ENCODE measurements at places on chromosomes 11 and 22. TPM values are rescaled to one million over a fixed set of nuclear protein-coding genes. Genes with fewer than 3 reads are reported as not detected.
A peak's percentile ranks its signal among the peaks of the same experiment; 100 is the strongest.

Gene BIK
- 14.9 TPM for total RNA-seq

GRCh38 chr22:37664249-37665101 lies 6.0 kb downstream of the PDXP start:
- H3K27ac ChIP-seq = no peak overlapping the region
- no peak overlapping the region for H3K4me3 ChIP-seq
- peaks cover 14% of the 10 kb centered on the region for H3K4me1 ChIP-seq
- DNase-seq = no peak
- no peaks in the 10 kb centered on the region for H3K27me3 ChIP-seq

DNA sequence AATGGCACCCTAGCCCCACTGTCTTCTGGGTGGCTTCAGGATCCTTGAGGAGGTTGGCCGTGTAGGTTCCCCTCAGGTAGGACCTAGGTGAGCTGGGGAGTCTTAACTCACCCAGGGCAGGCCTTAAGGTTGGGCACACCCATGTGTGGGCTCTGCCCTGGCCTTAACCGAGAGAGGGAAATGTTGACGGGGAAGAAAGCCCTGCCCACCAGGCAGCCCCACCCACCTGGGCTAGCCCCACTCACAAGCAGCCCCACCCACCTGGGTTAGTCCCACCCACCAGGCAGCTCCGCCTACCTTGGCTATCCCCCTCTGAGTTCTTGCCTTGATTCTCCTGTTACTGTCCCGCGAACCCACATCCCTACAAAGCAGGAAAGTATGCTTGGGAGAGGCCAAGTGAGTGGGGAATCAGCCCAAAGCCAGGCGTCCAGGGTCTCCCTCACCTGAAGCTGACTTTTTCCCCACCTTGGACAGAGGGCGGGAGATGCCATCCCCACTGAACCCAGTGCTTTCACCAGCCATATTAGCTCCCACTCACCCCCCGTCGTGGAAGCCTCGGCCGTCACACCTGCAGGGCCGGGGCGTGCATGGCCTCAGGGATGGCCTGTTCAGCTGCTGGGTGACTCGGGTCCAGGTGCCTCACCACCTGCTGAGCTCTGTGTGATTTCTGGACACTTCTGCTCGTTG lies at the start of gene MYEOV:
TSS of gene MYEOV (plus strand) at position 337 of the 687 bp plus-strand sequence. CDS start 1,200 bp downstream, outside the sequence.
- H3K27me3 ChIP-seq = no peaks in the 10 kb centered on the region
- no peaks in the 10 kb centered on the region for H3K36me3 ChIP-seq
- peak within 1 kb of the TSS; percentile 92 for H3K27ac ChIP-seq
- peaks cover 40% of the 10 kb centered on the region for H3K4me1 ChIP-seq
- peak within 1 kb of the TSS; percentile 36 for H3K4me3 ChIP-seq
- no peak for DNase-seq

Gene APOA1
- not detected for total RNA-seq

Gene MRGPRX4
- not detected for total RNA-seq

- H3K27me3 ChIP-seq = no peaks in the 10 kb centered on the region
- no peaks in the 10 kb centered on the region for H3K36me3 ChIP-seq
- no peak overlapping the region for H3K4me3 ChIP-seq
Observed at GRCh38 chr11:83571302-83571701, 285.1 kb upstream of the CCDC90B start.

GRCh38 chr11:34531663-34532062 lies 18.1 kb upstream of the ELF5 start:
- no peaks in the 10 kb centered on the region for H3K36me3 ChIP-seq
- no peak for DNase-seq
- no peak overlapping the region for H3K4me3 ChIP-seq
- no peaks in the 10 kb centered on the region for H3K27me3 ChIP-seq
- H3K27ac ChIP-seq = no peak overlapping the region
- H3K4me1 ChIP-seq = no peaks in the 10 kb centered on the region

Gene KRTAP5-7
- total RNA-seq = 0.38 TPM

Gene WBP2NL
- not detected for total RNA-seq

Gene C11orf87
- total RNA-seq = 0.09 TPM

GRCh38 chr11:64499261-64500004 lies 91.6 kb upstream of the SLC22A12 start:
- DNase-seq = no peak
- no peaks in the 10 kb centered on the region for H3K36me3 ChIP-seq
- H3K4me1 ChIP-seq = no peaks in the 10 kb centered on the region

DNA sequence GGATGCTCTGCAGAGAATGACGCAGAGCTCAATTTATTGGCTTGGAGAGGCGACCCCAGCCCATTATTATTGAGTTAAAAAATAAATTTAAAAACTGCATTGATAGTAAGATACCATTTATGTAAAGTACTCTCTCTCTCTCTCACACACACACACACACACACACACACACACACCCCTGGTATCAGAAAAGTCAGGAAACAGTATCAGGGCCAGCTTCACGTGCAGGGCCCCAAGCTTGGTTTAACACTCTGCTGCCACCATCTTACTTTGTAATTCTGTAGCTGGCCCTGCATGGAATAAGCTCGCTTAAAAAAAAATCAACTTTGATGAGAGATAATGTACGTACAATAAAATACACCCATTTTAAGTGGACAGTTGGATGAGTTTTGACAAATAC lies 59.8 kb upstream of the CD5 start:
- no peak overlapping the region for H3K27ac ChIP-seq
- H3K27me3 ChIP-seq = no peaks in the 10 kb centered on the region

GRCh38 chr22:45284705-45285262 lies at the start of gene UPK3A:
Gene UPK3A, plus strand, starts transcription at chr22:45284949. Its CDS starts 65 bp downstream, at chr22:45285014.
- H3K4me3 ChIP-seq = peak within 1 kb of the TSS; percentile 58
- no peaks in the 10 kb centered on the region for H3K27me3 ChIP-seq
- peak within 1 kb of the TSS; percentile 17 for H3K27ac ChIP-seq

DNA sequence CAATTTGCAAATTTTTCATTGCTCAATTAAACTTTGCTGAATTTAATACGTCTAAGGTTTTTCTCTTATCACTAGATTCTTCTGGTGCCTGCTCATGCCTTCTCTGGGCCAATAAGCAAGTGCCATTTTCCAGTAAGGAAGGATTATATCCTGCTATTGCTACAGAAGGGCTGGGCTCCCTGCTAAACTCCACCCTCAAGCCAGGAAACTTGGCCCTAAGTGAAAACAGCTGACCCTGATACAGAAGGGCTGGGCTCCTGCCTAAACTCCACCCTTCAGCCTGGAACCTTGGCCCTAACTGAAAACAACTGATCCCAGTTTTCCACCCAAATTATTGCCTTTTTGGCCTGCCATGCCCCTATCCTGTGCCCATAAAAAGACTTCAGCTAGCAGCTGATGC lies 385.3 kb downstream of the DYNC2H1 start:
- H3K36me3 ChIP-seq = no peaks in the 10 kb centered on the region
- DNase-seq = no peak
- H3K4me1 ChIP-seq = no peaks in the 10 kb centered on the region
- H3K27ac ChIP-seq = no peak overlapping the region
- no peak overlapping the region for H3K4me3 ChIP-seq
- H3K27me3 ChIP-seq = no peaks in the 10 kb centered on the region

- no peaks in the 10 kb centered on the region for H3K36me3 ChIP-seq
- DNase-seq = no peak
- H3K27me3 ChIP-seq = no peaks in the 10 kb centered on the region
- H3K4me3 ChIP-seq = no peak overlapping the region
- H3K4me1 ChIP-seq = no peaks in the 10 kb centered on the region
Observed at GRCh38 chr11:116890193-116890592, 52.8 kb upstream of the APOA1 start.

- H3K27me3 ChIP-seq = no peaks in the 10 kb centered on the region
- DNase-seq = no peak
- H3K4me3 ChIP-seq = no peak overlapping the region
- no peaks in the 10 kb centered on the region for H3K36me3 ChIP-seq
- no peaks in the 10 kb centered on the region for H3K4me1 ChIP-seq
Observed at GRCh38 chr11:119540370-119541125, 117.6 kb upstream of the THY1 start.

- H3K27me3 ChIP-seq = no peaks in the 10 kb centered on the region
- H3K4me1 ChIP-seq = peaks cover 77% of the 10 kb centered on the region
- DNase-seq = no peak
- peak overlapping the region; percentile 88 for H3K27ac ChIP-seq
- H3K4me3 ChIP-seq = no peak overlapping the region
- no peaks in the 10 kb centered on the region for H3K36me3 ChIP-seq
Observed at GRCh38 chr11:65298655-65299179, 15.9 kb upstream of the CDC42EP2 start.

GRCh38 chr11:121367001-121367843 lies 74.7 kb downstream of the SC5D start:
- no peak overlapping the region for H3K27ac ChIP-seq
- H3K4me3 ChIP-seq = no peak overlapping the region
- peaks cover 7% of the 10 kb centered on the region for H3K4me1 ChIP-seq
- no peak for DNase-seq
- H3K36me3 ChIP-seq = no peaks in the 10 kb centered on the region

GRCh38 chr11:37804666-37805065 lies 1206.6 kb upstream of the RAG2 start:
- H3K27ac ChIP-seq = no peak overlapping the region
- H3K27me3 ChIP-seq = no peaks in the 10 kb centered on the region
- DNase-seq = no peak
- H3K4me1 ChIP-seq = no peaks in the 10 kb centered on the region
- H3K4me3 ChIP-seq = no peak overlapping the region
- H3K36me3 ChIP-seq = no peaks in the 10 kb centered on the region

DNA sequence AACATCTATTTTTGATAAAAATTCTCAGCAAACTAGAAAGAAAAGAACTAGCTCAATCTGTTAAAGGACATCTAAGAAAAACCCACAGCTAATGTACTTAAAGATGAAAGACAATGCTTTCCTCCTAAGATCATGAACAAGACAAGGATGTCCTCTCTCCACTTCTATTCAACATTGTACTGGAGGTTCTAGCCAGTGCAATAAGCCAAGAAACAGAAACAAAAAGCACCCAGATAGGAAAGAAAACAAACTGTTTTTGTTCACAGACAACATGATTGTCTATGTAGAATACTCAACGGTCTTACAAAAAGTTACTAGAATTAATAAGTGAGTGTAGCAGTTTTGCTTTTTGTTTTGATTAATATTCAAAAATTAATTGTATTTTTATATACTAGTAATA lies 7.8 kb downstream of the CD3D start:
- peaks cover 9% of the 10 kb centered on the region for H3K4me1 ChIP-seq
- H3K36me3 ChIP-seq = no peaks in the 10 kb centered on the region
- DNase-seq = no peak

GRCh38 chr11:59266491-59266890 lies 53.8 kb upstream of the MPEG1 start:
- no peaks in the 10 kb centered on the region for H3K4me1 ChIP-seq
- H3K4me3 ChIP-seq = no peak overlapping the region
- no peaks in the 10 kb centered on the region for H3K27me3 ChIP-seq
- H3K27ac ChIP-seq = no peak overlapping the region
- DNase-seq = no peak
- no peaks in the 10 kb centered on the region for H3K36me3 ChIP-seq

Gene BRSK2
- 0.35 TPM for total RNA-seq

DNA sequence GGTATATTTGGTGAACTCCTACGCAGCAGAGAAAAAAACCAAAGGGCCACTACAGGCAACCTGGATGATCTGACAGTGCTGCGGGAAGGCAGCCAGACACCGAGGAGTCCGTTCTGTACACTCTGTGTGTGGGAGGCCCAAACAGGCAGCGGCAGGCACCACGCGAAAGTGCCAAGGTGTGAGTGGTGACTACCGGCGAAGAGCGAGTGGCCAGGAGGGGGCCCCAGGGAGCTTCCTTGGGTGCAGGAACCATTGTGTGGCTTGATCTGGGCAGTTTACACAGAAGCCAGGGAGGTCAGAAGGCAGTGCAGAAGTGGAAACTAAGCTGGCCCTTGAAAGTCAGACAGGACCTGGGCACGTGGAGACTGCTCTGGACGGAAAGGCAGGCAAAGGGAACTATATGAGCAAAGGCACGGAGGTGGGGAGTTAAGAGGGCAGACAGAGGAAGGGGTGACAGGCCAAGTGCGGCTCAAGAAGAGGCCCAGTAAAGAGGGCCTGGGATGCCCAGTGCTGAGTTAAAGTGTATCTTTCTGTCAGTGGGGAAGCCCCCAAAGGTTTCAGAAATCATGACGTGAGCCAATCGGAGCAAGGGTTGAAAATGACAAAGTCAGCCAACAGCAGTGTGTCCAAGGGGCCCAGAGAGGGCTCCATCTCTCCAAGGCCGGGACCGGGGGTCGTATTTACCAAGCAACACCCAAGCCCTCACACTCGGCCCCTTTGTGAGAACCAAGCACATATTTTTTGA lies 10.6 kb downstream of the TMEM184B start:
- no peak overlapping the region for H3K4me3 ChIP-seq
- H3K4me1 ChIP-seq = peaks cover 82% of the 10 kb centered on the region
- H3K27me3 ChIP-seq = no peaks in the 10 kb centered on the region

GRCh38 chr11:120028181-120028896 lies 109.6 kb downstream of the TRIM29 start:
- DNase-seq = no peak
- no peaks in the 10 kb centered on the region for H3K27me3 ChIP-seq
- H3K36me3 ChIP-seq = no peaks in the 10 kb centered on the region
- H3K4me1 ChIP-seq = no peaks in the 10 kb centered on the region

DNA sequence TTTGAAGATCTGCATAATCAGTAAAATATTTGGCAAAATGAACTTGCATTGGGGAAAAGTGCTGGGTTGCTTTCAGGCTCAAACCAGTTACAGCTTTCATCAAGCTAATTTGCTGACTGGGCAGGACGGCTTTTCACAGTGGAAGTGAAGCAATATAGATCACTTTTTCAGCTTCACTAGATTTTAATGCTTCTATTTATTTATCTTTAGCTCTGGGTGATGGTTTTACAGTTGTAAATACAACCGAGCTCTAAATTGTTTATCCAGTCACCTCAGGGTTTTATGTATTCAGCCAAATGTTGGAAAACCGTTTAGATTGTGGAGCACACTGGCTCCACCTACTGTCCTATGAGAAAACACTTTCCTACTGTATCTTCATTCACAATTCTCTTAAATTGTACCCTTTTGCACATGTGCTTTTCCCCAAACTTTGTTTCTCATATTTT lies 58.2 kb downstream of the ACER3 start:
- no peak overlapping the region for H3K27ac ChIP-seq
- H3K4me3 ChIP-seq = no peak overlapping the region
- peaks cover 20% of the 10 kb centered on the region for H3K4me1 ChIP-seq
- H3K27me3 ChIP-seq = no peaks in the 10 kb centered on the region
- no peak for DNase-seq

GRCh38 chr11:129743112-129743815 lies 72.4 kb upstream of the TMEM45B start:
- no peak overlapping the region for H3K4me3 ChIP-seq
- H3K4me1 ChIP-seq = no peaks in the 10 kb centered on the region
- H3K27ac ChIP-seq = no peak overlapping the region
- H3K27me3 ChIP-seq = no peaks in the 10 kb centered on the region
- no peaks in the 10 kb centered on the region for H3K36me3 ChIP-seq

- no peak overlapping the region for H3K4me3 ChIP-seq
- H3K27me3 ChIP-seq = no peaks in the 10 kb centered on the region
- DNase-seq = no peak
- H3K36me3 ChIP-seq = no peaks in the 10 kb centered on the region
Observed at GRCh38 chr11:60771879-60772525, 13.1 kb upstream of the MS4A10 start.
